HepG2 (cell line): ENCODE measurements at places on chromosomes 2 and 18.

- DNase-seq, result no peak
These were observed 93.0 kb downstream of the ANKRD44 start for GRCh38 chr2:197217541-197217940.

GRCh38 chr2:241796610-241797138 is 12.3 kb upstream of the NEU4 start:
- DNase-seq, result no peak

DNA sequence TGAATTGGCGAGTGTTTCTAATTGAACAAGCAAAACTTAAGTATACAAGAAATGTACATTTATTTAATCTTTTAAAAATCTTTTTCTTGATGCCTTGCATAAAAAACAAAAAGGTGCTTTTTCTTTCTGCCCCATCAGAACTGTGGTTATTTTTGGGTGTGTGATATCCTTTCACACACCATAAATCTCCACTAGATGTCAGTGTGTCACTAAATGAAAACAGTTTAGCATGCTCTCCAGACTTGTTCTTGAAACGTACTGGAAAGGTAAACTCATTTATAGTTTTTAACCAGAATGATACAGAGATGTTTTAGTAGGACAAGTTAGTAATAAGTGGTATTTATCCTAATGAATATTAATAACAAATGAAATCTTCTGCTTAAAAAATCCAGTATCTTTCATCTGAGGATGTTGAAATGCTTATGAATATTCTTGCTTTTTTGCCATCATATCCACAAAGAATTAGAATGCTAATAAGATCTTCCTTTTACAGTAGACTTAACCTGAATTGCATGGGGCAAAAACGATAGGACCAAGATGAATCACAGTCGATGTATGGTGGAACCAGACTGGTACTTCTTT is 96.8 kb downstream of the UBE2E3 start:
- DNase-seq, result peak; percentile 60

DNA sequence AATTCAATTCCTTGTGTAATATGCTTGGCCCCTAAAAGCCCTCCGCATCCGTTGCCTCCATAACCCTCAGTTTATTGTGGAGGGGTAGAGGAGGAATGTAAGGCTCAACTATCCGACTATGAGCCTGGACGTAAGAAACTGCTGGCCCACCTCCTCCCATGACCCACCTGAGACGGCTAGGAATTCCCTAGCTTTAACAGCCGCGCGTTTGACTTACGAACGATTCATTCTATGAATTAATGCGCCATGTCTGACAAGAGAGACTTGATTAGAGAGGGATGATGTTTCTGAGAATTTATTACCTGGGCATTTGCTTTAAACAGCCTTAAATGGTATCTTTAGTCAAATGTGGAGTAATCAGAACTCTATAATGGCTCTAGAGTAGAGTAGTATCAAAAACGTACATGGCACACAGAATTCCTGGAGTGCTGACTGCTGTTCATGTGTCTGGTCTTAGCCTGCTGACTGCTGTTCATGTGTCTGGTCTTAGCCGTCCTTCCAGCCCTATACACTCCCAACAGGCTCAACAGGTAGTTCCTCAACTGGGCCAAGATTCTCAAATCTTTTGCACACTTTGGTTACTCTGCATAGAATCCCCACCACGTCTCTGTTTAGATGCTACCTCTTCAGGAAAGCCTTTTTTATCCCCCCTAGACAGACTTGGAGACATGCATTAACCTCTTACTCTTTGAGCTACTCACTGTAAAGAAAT is 899 bp upstream of the GFPT1 start:
- DNase-seq, result peak; percentile 25

DNA sequence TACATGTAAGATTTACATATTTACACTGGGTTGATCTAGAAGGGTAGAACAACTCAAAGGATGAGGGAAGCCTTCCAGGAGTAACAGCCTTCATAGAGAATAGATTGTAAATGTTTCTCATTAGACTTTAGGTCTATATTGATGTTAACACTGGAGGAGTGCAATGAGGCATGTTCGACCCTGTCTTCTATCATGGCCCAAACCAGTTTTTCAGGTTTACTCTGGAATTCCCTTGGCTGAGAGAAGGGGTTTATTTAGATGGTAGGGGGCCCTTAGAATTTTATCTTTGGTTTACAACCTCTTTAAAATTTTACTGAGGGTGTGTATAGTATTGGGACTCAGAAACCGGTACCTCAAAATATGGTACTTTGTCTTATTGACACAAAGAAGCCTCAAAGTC is 634.9 kb upstream of the PIK3C3 start:
- no peak for DNase-seq
